ENCODE measurements at places on chromosomes 13 and 19. TPM values are rescaled to one million over a fixed set of nuclear protein-coding genes. Genes with fewer than 3 reads are reported as not detected.

The CYP2F1 gene
- not detected for total RNA-seq

The ZSCAN1 gene
- under 0.01 TPM for total RNA-seq

The CYP4F22 gene
- not detected for total RNA-seq

The MCEMP1 gene
- total RNA-seq: not detected

The POLR2E gene
- total RNA-seq: 47.7 TPM

The IZUMO1 gene
- total RNA-seq: not detected

The MYO16 gene
- total RNA-seq: not detected

The VSIG10L gene
- total RNA-seq: 1.4 TPM

The GPR12 gene
- total RNA-seq: not detected

The LILRA5 gene
- total RNA-seq: not detected

The PSG2 gene
- total RNA-seq: not detected

The ADGRE2 gene
- total RNA-seq: 0.48 TPM

The NALCN gene
- 2.4 TPM for total RNA-seq

The RASIP1 gene
- 3.2 TPM for total RNA-seq

The CRLF1 gene
- total RNA-seq: 0.21 TPM

The PCDH9 gene
- 0.24 TPM for total RNA-seq

The MBD3L2 gene
- not detected for total RNA-seq

Measured in tracheal epithelial cell (primary cell).